Vagina (tissue), 2 donors: ENCODE measurements at places on chromosomes 1 and 21.
A peak's percentile ranks its signal among the peaks of the same experiment; 100 is the strongest.

GRCh38 chr1:43389326-43390313, at the start of the genes MED8 and SZT2:
Gene MED8 (minus strand): TSS chr1:43389800. CDS start chr1:43389764, 36 bp downstream.
Gene SZT2 (plus strand): TSS chr1:43389899. CDS start chr1:43389969, 70 bp downstream.
- DNase-seq, result peak; percentile 96

GRCh38 chr1:29984862-29985605, 738.4 kb downstream of the MATN1 start:
- no peak for DNase-seq

GRCh38 chr1:248196965-248197364, at the start of gene OR2M3:
Gene OR2M3 (plus strand): TSS chr1:248197265. CDS start chr1:248203068, 5,803 bp downstream.
- DNase-seq, result no peak

- DNase-seq, result no peak
Measured at GRCh38 chr1:171877701-171878100, 36.4 kb downstream of the DNM3 start.

- DNase-seq, result no peak
Measured at GRCh38 chr1:50830621-50831020, 129.4 kb downstream of the FAF1 start.

- DNase-seq, result no peak
Measured at GRCh38 chr1:84877592-84877991, 15.4 kb downstream of the LPAR3 start.
